ENCODE measurements at places on chromosomes 12 and 14.

DNA sequence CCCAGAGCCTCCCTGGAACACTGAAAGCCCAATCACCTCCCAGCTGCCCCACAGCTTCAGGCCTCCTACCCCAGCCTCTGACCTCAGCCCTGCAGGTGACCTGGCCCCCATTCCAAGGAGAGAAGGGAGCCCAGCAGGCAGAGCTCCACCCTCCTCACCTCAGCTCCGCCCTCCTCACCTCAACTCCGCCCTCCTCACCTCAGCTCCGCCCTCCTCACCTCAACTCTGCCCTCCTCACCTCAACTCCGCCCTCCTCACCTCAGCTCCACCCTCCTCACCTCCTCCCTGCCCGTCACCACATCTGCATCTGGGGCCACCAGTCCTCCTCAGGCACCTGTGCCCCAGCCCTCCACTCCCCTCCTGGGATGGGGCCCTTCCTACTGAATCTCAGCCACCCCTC lies 112.2 kb upstream of the SFSWAP start:
- DNase-seq, result peak; percentile 35

DNA sequence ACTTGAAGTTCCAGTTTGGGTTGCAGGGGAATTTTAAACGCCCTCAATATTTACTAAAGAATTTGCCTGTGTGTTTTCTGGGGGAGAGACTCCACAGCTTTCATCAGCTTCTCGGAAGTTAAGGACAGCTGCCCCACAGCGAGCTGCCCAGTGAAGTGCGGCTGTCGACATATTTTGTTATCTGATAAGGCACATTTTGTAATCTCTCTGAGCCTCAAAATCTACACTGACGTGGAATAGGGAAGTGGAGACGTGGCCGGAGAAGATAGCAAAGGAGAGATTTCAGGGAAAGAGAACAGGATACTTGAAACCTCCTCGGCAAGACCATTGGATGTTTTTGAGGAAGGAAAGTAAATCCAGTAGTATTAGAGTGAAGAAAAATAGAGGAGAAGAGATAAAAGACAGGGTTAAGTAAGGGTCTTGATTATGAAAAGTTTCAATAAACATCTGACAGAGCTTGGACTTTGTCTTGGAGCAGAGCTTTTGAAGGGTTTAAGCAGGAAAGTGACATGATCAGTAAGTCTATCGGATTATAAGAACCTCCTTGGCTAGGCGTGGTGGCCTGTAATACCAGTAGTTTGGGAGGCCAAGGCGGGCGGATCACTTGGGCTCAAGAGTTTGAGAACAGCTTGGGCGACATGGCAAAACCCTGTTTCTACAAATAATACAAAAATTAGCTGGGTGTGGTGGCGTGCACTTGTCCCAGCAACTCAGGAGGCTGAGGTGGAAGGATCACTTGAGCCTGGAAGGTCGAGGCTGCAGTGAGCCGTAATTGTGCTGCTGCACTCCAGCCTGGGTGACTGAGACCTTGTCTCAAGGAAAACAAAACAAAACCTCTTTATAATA lies 1.1 kb downstream of the POLR3B start:
- DNase-seq, result no peak

DNA sequence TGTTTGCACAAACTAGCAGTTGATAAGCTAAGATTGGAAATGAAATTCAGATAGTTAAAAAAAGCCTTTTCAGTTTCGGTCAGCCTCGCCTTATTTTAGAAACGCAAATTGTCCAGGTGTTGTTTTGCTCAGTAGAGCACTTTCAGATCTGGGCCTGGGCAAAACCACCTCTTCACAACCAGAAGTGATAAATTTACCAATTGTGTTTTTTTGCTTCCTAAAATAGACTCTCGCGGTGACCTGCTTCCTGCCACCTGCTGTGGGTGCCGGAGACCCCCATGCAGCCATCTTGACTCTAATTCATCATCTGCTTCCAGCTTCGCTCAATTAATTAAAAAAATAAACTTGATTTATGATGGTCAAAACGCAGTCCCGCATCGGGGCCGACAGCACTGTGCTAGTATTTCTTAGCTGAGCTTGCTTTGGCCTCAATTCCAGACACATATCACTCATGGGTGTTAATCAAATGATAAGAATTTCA lies 335.6 kb downstream of the TMEM121 start:
- DNase-seq, result peak; percentile 62

- no peak for DNase-seq
These were observed 105.4 kb downstream of the NCOR2 start for GRCh38 chr12:124461851-124462623.

DNA sequence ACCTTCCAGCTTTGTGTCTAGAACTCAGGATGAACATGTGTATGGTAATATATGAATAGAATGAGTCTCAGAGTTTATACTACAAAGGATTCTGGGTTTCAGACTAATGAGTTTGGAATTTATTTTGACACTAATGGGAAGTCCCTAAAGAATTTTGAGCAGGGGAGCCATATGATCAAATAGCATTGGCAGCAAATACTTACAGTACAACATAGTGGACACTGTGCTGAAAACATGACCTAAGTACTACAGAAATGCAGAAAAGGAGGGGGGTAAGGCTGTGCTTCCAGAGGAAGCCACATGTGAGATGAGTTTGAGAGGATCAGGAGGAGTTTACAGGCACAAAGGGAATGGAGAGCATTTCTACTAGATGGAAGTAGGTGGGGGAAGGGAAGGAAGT lies 225.8 kb downstream of the C12orf42 start:
- DNase-seq, result no peak

- no peak for DNase-seq
These were observed 15.4 kb upstream of the PLEKHG3 start for GRCh38 chr14:64688811-64689281.

DNA sequence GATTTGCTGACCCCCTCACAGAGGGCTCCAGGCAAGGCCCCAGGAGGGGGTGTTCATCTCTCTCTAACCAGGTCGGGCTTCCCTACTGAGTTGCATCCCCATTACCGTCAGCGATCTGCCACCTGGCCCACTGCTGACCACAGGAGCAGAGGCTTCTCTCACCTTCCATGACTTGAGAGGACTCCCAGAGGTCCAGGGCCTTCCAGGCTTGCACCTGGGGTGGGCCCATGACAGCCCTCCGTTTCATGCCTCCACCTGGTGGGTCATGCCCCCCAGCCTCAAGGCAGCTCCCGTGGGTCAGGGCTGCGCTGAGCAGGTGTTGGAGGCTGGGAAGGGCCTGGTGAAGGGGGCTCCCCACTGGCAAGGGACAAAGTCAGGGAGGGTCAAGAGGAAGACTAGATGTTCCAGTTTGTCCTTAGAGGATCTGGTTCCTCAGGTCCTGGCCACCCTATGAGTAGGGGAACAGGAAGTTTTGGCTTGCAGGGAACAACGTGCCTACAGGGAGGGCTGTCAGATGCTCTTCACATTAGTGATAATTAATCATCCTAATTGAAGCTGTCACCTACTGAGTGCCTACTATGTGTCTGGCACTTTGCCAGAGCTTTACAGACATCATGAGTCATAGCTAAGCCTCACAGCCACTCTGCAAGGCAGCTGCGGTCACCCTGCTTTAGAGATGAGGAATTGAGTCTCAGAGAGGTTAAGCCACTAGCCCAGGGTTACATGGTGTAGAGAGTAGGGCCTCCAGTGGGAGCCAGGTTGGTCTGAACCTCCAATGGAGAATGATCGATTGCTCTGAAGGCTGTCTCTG lies 13.8 kb downstream of the NFKBIA start:
- no peak for DNase-seq

- DNase-seq, result no peak
These were observed 9.1 kb downstream of the RTL1 start for GRCh38 chr14:100894416-100894815.

DNA sequence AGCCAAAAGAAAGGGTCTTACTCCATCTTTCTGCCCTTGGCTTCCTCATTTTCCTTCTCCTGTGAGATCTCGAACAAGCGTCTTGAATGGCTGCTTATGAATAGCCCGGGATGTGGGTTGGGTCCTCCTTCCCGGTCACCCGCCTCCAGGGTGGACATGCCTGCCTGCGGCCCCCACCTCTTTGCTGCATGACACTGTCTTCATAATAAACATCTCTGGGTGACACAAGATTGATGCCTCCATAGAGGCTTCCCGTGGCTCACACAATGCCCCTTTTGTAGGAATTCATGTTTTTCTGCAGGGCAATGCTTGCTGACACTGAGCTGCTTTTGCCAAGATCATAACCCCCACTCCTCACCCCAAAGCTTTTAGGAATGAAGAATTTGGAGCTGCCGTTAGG lies 125.9 kb downstream of the ZNF664 start:
- no peak for DNase-seq

DNA sequence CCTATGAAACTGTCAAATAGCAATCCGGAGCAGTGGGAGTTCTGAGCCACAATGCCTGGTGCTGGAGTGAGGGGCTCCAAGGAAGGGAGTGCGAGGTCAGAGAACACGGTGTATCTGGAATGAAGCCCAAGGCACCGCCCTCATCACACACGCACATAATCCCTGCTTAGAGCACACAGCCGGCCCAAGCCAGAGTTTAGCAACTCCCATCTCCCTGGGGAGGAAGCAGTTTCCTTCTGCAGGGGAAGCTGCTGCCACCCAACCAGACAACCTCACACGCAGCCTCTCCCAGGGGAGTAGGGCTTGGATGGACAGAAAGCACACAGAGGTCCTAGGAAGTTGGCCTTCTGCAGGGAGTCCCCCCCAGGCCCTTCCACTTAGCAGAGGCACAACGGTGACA lies 31.3 kb downstream of the ACTN1 start:
- no peak for DNase-seq

- DNase-seq, result no peak
These were observed 171.2 kb downstream of the CEP128 start for GRCh38 chr14:80770114-80770908.

DNA sequence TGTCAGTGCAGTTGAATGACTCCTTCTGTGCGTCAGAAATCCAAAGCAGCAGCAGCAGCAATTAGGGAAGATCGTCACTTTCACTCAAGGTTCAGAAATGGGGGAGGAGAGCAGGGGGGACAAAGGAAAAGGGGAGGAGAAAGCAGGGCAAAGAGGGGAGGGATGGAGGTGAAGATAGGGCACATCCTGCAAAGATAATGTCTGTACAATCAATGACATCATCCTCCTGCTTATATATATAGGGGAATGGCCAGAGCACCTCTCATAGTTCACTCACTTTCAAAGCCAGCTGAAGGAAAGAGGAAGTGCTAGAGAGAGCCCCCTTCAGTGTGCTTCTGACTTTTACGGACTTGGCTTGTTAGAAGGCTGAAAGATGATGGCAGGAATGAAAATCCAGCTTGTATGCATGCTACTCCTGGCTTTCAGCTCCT lies at the start of gene NTS:
Gene NTS (plus strand): TSS at position 265 of the 431 bp plus-strand sequence. CDS start 109 bp downstream, at position 374.
- no peak for DNase-seq

GRCh38 chr12:124004233-124004875 lies 31.3 kb downstream of the ZNF664 start:
- DNase-seq, result no peak

- no peak for DNase-seq
These were observed 145.7 kb upstream of the LMNTD1 start for GRCh38 chr12:25698772-25699171.

- no peak for DNase-seq
These were observed 38.9 kb downstream of the FERMT2 start for GRCh38 chr14:52911904-52912303.

- no peak for DNase-seq
These were observed 166.1 kb upstream of the KITLG start for GRCh38 chr12:88746386-88746785.

Data from activated CD4-positive, alpha-beta memory T cell treated with anti-CD3 and anti-CD28 coated beads, Interleukin-2, amount 10 ng/mL, durations not matched to agents 7 days and 5 days (primary cell).